ENCODE measurements at places on chromosomes 4 and X.

DNA sequence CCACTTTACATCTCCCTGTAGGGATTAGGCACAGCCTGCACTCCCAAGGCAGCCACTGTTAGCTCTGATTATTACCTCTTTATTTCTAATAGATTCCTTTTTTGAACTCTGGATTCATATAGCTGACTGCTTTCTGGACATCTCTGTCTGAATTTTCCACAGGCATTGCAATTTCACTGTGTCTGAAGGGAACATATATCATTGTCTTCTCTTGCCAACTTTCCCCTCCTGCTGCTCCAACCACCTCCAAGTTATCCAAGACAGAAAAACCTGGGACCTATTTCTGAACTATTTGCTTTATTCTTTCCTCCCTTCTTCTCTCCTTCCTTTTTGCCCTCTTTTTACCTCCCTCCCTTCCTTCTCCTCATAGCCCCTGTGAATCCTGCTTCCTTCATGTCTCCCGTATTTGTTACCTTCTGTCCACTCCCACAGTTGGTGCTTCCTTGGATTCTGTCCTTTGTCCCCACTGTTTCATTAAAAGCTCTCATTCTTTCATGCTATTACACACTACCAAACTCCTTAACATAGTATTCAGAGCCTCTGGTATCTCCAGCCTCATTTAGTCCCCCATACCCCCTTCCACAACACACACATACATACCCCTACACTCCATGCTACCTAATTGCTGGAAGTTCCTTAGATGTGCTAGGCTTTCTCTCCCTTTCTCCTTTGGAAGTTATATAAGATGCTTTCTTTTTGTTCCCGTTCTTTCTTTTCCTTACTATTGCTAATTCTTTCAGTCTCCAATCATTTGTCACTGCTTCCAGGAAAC, 34.7 kb downstream of the FGF2 start:
- DNase-seq: no peak

DNA sequence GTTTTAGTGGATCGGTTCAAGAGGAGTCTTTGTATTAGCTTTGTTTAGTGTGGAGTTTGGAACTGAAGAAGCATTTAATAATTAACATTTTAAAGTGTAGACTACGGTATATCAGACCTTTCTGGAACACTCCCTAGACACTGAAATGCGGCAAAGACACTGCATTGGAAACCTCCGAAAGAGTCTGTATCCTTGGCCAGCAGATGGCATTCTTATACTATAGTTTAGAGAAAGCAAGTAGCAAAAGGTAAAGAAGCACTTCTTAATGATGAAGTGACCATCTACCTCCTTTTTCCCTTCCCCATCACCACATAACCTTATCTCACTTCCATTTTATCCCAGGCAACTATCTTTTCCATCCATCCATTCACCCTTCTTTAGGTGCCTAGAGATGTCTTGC, 7.6 kb downstream of the FABP2 start:
- peak; percentile 63 for DNase-seq

DNA sequence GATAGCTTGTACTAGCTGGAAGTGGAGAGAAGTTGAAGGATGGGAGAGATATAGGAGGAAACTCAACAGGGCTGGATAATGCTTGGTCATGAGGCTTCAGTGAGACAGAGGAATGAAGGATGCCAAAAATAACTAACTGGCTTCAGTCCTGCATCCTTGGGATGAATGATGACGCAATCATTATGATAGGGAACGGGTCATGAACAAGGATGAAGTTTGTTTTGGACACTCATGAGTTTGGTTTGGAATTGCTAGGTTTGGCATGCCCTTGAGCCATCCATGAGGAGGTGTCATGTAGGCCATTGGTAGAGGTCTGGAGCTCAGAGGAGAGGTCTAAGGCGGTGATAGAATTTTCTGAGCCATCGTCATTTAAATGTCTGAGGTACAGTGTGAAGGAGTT, 160.0 kb upstream of the NHS start:
- no peak for DNase-seq

- no peak for DNase-seq
Observed at GRCh38 chrX:69067841-69068240, 97.4 kb downstream of the PJA1 start.

GRCh38 chr4:17322514-17322913, 189.4 kb downstream of the QDPR start:
- no peak for DNase-seq

DNA sequence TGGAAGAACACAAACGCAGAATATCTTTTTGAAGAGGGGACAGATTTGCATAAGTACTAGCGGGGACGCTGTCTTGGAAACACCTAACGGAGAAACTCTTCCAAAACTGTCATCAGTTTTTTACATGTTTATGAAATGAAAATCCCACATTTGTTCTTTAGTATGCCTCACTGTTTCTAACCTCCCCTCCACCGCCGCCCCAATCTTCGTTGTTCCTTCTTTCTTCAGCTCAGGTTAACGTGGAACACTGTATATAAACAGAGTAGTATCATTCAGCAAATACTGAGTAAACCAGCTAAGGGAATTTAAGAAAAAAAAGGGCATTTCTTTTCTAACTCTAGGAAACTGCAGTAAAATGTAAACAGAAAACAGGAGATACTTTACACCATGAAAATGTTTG, 2345.6 kb downstream of the PCDH7 start:
- no peak for DNase-seq

DNA sequence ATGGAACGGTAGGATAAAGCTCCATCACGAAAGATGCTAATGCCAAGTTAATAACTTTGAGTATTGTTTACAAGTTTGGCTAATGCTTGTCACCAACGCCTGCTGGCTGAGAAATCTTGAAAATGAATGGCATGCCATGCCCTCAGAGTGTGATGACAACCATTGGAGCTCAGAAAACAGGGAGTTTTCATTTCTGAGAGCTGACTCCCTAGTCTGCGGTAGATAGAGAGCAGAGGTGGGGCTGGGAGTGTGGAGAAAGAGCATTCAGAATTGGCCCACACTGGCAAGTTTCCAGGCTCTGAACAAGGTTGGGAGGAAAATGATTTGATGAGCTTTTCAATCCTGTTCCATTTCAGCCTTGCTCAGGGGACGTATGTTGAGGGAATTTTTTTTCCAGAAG, 183.9 kb downstream of the CPEB2 start:
- DNase-seq: no peak
